ENCODE measurements at places on chromosomes 7 and 10.
A peak's percentile ranks its signal among the peaks of the same experiment; 100 is the strongest.

DNA sequence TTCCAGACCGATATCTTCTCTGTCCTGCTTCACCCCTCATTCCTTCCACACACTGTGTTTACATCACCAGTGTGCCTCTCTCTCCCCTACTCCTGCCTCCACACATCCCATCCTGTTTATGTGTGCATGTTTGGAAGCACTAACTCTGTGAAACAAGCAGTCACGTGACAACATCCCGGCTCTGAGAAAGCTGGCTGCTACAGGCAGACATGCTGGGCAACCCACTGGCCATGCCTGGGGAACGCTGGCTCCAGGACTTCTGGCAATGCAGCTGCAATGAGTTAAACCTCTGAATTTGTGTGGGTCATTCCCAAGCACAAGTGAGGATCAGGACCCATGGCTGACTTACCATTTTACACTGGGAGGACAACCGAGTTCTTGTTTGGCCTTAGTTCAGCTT lies 74.0 kb downstream of the WNT2 start:
- DNase-seq, result no peak

DNA sequence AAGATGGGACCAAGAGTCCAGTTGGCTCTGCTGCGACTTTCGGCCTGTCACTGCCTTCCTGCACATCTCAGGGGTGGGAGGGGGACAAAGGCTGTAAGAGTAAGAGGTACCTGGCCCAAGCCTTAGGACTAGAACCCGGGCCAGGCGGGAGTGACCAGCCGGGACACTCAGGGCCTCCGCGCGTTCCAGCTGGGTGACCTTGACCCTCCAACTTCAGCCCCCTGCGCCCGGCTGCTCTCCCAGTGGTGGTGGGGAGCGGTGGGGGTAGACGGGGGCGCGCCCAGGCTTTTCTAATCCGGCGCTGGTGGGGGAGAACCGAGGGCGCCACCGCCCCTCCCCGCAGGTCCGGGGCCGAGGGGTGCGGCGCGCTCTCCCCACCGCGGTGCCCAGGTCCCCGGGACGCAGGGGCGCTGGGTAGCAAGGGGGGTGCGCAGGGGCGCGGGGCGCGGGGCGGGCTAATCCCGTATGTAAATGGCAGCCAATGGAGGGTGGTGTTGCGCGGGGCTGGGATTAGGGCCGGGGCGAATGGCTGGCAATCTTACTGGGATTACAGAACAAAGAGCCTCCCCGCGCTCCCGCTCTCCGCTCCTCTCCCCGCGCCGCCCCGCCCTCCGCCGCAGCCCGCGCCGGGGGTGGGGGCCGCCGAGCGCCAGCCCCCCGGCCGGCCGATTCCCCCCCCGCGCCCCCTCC lies at the start of gene GTF2IRD1:
TSS of gene GTF2IRD1 (plus strand) at position 585 of the 690 bp plus-strand sequence. CDS start 54,175 bp downstream, outside the sequence.
- peak; percentile 48 for DNase-seq

- DNase-seq, result no peak
Observed at GRCh38 chr7:22319424-22320403, 37.2 kb downstream of the RAPGEF5 start.

DNA sequence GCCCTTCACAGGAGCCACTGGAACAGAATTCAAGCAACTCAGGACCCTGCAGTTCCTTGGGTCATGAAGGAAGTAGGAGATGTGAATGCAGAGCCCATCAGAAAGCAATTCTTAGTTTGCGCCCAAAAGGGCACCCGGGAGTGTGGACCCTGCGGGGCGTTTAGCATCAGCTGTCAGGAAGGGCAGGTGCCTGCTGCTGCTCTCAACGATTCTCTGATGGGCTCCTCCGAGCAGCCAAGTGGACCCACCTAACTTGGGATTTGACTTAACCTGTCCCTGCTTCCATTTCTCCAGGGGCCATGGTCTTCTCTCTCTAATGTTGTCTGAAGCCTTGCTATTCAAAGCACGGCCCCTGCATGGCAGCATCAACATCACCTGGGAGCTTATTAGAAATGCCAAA lies 17.1 kb downstream of the CPA5 start:
- DNase-seq, result no peak

DNA sequence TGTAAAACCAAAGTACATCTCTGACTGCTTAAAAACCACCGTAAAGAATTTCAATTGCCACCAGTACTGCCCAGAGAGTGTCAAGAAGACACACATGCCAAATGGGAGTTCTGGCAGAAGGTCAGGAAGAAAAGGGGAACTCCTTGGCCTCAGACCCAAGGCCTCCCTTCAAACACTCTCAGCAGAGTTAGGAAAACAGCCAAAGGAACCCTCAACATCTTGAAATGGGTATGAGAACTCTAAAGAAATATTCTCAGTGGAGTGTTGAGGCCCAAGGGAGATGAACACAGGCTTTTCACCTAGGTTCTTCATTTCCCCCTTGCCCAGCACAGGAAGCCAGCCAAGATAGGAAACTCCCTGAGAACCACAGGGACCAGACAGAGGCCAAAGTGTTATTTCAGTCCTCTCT lies 96.1 kb upstream of the ASAH2 start:
- no peak for DNase-seq

DNA sequence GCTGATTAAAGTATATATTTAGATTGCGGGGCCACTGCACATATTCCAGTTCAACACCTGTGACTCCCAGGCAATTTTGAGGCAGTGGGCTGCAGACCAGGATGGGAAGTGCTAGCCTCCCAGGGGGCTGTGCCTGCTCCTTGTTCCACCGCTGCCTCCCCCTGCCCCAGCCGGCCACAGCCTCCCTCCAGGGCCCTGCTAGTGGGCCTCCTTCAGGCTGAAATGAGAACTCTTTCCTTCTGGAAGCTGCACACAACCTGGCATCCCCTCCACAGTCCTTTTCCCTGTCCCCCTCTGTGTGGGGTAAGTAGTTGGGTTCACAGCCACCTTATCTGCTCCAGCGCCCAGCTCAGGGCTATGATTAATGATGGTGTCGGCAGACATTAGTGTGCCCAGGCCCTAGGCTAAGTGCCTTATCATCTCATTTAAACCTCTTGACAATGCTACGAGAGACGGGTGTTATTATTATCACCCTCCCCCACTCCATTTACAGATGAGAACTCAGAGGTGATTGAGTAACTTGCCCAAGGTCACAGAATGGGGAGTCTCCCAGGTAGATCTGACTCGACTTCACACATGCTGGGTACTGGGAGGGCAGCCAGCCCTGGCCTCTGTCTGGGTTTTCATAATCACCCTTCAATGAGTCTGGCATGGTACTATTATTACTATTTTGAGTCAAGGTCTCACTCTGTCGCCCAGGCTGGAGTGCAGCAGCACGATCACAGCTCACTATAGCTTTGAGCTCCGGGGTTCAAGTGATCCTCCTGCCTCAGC lies 10.8 kb upstream of the SFRP5 start:
- no peak for DNase-seq

DNA sequence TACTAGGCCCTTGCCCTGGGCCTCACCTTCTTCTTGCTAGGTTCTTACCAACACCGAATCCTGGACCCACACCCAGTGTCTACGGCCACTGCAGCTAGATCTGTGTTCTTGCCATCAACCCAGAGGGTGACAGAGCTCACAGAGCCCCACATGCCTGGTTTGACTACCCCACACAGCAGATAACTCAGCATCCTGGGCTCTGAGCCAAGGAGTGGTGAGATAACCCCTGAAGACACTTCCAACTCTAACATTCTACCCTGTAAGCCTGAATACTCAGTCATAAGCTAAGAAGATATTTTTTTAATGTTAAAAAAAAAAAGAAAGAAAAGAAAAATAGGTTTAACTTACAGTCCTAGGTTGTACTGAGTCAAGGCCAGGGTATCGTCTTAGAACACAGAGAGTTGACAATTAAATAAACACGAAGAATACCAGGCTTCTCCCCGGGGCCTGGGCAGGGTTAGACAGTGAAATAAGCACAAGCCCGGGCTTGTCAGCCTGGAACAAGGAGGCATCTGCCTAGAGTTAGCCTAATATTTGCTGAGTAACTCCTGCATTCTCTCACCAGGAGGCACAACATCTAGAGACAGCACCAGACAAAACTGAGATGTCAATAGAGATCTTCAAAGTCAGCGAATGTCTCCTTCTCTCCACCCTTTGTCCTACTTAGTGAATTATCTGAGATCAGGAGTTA lies 556.5 kb upstream of the LRRN3 start:
- no peak for DNase-seq

- no peak for DNase-seq
Observed at GRCh38 chr7:95470452-95470851, 15.3 kb upstream of the ASB4 start.

- no peak for DNase-seq
Observed at GRCh38 chr7:129055294-129055816, 444 bp upstream of the TNPO3 start.

- DNase-seq, result no peak
Observed at GRCh38 chr10:71366690-71367089, 30.0 kb upstream of the CDH23 start.

- DNase-seq, result no peak
Observed at GRCh38 chr10:114403541-114404161, 651 bp downstream of the AFAP1L2 start.

DNA sequence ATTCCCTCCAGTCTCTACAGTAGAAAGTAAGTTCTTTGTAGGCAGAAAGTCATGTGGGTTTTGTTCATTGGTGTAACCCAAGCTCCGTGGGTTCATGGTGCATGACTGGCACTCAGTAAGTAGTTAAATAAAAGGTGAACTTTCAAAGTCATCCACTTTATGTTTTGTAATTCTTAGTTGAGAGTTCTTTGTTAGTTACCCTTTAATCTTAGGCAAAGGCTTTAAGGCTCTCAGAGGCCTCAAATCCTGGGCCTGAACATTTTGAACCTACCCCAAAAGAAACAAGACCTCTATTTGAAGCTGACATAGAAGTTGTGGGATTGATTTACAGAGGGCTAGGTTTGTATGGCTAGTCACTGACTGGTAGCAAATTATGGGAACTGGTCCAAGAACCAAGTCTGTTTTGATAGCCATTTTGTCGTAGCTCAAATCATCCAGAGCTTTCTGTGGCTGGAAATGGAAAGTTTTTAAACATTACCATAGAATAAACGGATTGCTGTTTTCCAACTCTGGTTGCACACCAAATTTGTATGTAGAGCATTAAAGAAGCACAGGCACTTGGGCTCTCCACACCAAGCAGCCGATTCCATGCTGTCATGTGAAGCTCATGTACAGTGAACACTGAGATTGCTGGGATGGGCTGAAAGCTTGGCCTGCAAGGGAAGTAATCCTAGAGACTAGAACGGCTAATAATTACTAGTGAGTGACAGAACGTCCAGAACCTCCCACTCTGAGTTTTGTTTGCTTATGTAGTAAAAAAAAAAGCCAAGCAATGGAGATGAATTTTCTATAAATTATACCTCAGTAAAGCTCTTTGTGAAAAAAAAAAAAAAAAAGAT lies 53.5 kb downstream of the DENND11 start:
- no peak for DNase-seq

GRCh38 chr7:94649450-94649849 lies 6.5 kb downstream of the SGCE start:
- no peak for DNase-seq

DNA sequence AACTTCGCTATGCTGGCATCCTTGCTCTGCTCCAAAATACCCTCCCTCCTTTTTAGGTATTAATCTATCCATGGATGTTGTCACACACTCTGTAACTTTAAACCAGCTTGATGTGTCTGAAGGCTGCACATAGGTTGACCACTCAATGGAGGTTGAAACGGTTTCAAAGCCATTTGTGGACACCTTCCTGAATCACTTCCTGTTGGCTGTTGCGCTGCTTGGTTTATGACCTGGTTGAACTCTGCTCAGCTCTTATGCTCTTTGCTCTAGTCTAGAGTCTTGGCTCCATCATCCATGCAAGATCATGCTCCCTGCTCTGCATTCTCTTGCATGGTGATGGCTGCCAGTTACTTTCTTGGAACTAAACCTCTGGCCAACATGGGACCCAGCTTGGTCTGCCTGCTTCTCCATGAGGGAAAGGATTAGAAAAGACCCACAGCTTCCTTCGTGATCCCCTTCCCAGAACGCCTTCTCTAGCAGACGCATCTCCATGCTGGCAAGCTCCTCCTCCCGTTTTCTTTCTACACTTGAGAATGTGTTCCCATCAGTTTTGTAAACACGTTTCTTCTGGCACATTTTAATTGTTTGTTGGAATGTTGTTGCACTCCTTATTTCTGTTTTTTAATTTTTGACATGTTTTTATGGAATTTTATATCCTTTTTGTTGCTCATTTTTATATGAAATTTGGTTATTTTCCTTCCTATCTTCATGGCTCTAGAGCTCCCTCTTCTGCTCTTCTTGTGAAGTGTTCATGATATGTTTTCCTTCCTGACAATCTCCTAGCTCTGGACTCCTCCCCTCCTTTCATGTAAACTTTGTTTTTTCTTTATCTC lies 149.8 kb downstream of the XPNPEP1 start:
- no peak for DNase-seq

DNA sequence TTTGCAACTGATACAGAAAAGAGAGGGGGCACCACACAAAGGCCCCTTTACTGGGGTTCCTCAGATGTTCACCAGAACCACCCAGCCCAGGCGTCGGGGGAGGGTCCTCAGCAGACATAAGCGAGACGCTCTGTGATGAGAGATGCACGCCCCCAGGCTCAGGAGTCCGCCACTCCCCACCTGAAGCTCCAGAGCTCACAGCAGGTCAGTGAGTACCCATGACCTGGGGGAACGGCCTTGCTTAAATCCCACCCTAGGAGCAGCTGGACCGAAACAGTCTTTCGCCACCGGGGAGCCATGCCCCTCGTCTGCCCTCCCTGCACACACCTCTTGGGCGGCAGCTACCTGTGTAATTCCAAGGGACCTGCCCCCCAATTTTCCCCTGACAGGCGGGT lies 2.8 kb downstream of the CRYGN start:
- DNase-seq, result no peak

DNA sequence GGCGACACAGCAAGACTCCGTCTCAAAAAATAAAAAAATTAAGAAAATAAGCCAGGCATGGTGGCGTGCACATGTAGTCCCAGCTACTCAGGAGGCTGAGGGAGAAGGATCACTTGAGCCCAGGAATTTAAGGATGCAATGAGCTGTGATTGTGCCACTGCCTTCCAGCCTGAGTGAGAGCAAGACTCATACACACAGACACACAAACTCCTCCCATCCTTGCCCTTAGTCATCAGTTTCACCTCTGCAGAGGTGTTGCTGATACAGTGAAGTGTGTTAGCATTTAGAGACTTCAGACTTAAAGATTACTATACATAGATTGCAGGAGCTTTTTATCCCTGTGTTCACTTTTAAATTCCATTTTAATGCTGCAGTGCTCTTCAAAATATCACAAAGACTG lies 5.5 kb upstream of the H2AZ2 start:
- DNase-seq, result no peak
